ENCODE measurements at places on chromosomes 4 and X.

GRCh38 chrX:38041237-38041636, 34.9 kb downstream of the SYTL5 start:
- DNase-seq, result no peak

DNA sequence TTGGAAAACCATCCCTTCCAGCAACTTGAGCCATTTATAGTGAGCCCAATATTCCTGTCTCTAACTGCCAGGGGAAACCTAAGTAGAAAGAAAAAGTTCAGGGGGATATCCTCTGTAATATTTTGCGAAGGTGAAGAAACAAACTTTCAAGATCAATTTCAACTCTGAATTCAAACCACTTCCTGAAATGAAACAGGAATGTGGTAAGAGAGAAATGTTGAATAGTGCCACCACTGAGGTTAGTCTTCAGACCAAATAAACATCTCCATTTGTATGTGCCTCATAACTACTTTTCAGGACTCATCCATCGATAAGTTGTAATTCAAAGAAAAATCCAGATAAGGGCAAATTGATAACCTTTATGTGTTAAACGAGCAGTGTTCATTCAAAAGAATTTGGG, 128.7 kb downstream of the GABRB1 start:
- no peak for DNase-seq

DNA sequence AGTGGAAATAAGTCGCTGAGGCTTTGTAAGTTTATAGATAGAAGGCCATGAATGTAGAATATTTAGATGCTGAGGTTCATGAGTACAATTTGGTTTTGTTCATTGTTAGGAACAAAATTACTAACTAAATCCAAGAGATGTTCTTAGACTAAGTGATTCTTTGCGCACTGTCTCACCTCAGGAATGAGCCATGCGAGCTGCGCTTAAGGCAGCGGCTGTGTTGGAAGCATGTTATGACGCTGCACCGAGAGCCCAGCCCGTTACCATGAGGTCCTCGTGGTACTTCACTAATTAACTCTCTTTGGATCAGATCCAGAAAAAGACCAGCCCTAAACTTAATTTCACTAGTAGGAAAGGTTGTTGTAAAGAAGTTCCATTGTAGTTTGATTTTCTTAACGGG, 166.2 kb downstream of the RAPGEF2 start:
- DNase-seq, result no peak

DNA sequence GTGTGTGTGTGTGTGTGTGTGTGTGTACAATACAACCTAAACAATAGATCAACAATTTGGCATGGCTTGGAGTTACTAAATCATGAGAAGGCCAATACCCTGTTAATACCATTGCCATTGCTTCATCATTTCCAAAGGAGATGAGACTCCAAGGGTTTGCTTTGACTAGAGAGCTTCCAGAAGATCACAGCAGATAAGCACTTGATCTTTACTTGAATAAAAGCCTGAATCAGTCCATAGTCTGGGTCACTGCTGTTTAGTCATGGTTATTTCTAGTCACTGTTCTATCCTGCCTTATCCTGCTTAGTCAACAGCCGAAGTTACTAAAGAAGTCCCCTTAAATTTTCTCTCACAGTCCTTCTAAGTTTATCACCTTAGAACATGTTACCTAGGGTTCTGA, 58.2 kb downstream of the RAB40AL start:
- DNase-seq, result no peak

DNA sequence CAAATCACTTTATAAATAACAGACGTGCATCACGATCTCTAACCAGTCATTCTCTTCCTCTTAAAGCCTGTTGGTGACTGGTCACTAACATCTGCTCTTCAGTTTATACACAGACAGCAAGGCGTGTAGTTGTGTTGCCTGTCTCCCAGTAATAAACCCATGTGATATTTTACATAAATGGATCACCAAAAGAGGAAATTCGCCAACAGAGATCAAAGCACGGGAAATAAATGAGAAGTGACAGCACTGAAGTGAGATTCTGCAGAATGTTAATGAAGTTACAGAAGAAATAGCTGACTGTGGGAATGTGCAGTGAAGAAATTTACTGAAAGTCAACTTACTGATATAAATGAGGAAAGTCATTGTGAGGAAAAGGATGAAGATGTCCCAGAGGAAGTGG, 47.0 kb downstream of the AFF1 start:
- no peak for DNase-seq

- DNase-seq, result no peak
Measured at GRCh38 chr4:2689825-2690700, 66.1 kb downstream of the TNIP2 start.

Data from activated CD4-positive, alpha-beta T cell treated with anti-CD3 and anti-CD28 coated beads for 24 hours (primary cell).